ENCODE measurements at places on chromosomes 3 and 15. TPM values are rescaled to one million over a fixed set of nuclear protein-coding genes. Genes with fewer than 3 reads are reported as not detected.

Gene ANKRD34C
- not detected for total RNA-seq

Gene SNRK
- total RNA-seq = 30.1 TPM

Gene DGKG
- 1.2 TPM for total RNA-seq

DNA sequence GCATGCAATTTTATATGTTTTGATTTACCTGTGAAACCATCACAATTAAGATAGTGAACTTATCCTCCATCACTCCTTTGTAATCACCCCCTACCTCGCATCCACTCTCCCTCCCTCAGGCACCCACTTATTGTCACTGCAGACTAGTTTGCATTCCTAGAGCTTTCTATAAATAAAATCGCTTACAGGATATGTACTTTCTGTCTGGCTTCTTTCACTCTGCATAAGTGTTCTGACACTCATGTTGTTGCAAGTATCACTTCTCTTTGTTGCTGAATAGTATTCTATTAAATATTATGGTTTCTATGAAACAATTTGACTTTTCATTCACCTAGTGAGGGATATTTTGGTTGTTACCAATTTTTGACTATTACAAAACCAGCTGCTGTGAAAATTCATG, 139.3 kb downstream of the RSRC1 start:
- DNase-seq = no peak

- DNase-seq = no peak
Measured at GRCh38 chr3:167304077-167304476, 76.0 kb downstream of the ZBBX start.

GRCh38 chr3:119759962-119760361, 21.9 kb upstream of the NR1I2 start:
- no peak for DNase-seq

- DNase-seq = no peak
Measured at GRCh38 chr15:44081026-44082013, 113.8 kb downstream of the FRMD5 start.

GRCh38 chr15:74791667-74792066, 9.8 kb downstream of the CSK start:
- DNase-seq = no peak
